ENCODE measurements at places on chromosomes 5 and 9. TPM values are rescaled to one million over a fixed set of nuclear protein-coding genes. Genes with fewer than 3 reads are reported as not detected.

The PCDHB10 gene
- 4.5 TPM for total RNA-seq

DNA sequence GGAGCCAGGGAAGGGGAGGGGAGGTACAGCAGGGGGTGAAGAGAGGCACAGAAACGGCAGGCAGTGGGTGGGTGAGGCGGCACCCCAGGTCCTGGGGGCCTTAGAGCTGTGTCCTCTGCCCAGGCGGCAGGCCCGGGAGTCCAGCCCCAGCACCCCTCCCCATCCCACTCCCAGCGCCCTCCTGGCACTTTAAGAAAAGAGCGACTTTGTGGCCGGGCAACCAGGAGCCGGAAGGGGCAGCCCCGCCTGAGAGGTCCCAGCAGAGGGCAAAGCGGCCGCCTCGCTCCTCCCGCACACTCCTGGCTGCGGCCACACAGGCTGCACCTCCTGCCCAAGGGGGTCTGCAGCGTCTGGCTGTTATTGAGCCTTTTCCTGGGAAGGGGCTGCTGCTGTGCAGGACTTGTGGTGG is 42.6 kb downstream of the NACC2 start:
- H3K4me1 ChIP-seq = peaks cover 100% of the 10 kb centered on the region
- H3K27me3 ChIP-seq = no peaks in the 10 kb centered on the region
- H3K27ac ChIP-seq = peak overlapping the region; percentile 85
- peak overlapping the region; percentile 56 for H3K4me3 ChIP-seq
- peaks cover 27% of the 10 kb centered on the region for H3K36me3 ChIP-seq

The ANKRD20A1 gene
- total RNA-seq = 0.83 TPM

DNA sequence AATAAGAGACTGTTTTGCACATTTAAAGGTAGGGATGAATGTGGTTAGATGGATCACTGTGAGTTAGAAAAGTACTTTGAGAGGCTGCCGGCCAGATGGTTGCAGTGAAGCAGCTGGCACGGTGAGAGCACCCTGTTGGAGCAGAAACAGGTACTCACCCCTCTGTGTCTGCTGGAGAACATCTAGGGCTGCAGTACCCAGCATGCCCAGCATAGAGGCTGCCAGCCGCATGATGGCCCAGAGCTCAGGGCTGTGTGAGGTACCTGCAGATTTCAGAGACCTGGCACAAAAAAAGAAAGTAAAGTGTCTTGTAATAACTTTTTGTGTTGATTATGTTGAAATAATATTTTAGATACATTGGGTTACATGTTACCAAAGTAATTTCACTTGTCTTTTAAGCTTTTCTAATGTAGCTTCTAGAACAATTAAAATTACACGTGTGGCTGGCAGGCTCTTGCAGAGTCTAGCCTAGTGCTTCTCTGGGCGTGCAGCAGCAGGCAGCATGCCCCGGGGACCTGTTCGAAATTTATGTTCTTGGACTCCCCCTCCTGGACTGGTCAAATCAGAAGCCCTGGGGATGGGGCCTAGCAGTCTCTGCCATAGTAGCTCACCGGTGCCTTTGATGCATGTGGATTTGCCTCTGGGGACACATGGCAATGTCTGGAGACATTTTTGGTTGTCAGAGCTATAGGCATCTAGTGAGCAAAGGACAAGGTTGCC is 11.1 kb downstream of the WDR5 start:
- peaks cover 96% of the 10 kb centered on the region for H3K36me3 ChIP-seq
- H3K4me3 ChIP-seq = no peak overlapping the region
- H3K27ac ChIP-seq = no peak overlapping the region
- H3K27me3 ChIP-seq = no peaks in the 10 kb centered on the region

The PCDHGC3 gene
- 81.1 TPM for total RNA-seq

- no peak overlapping the region for H3K27ac ChIP-seq
- no peak overlapping the region for H3K4me3 ChIP-seq
- H3K4me1 ChIP-seq = no peaks in the 10 kb centered on the region
- DNase-seq = no peak
- H3K36me3 ChIP-seq = no peaks in the 10 kb centered on the region
Measured at GRCh38 chr5:147712019-147712418, 70.5 kb downstream of the JAKMIP2 start.

GRCh38 chr5:88732862-88733261 is 150.1 kb downstream of the MEF2C start:
- peaks cover 5% of the 10 kb centered on the region for H3K36me3 ChIP-seq
- H3K27ac ChIP-seq = peak overlapping the region; percentile 20
- DNase-seq = no peak
- H3K27me3 ChIP-seq = no peaks in the 10 kb centered on the region
- H3K4me3 ChIP-seq = no peak overlapping the region

The PCA3 gene
- total RNA-seq = under 0.01 TPM

DNA sequence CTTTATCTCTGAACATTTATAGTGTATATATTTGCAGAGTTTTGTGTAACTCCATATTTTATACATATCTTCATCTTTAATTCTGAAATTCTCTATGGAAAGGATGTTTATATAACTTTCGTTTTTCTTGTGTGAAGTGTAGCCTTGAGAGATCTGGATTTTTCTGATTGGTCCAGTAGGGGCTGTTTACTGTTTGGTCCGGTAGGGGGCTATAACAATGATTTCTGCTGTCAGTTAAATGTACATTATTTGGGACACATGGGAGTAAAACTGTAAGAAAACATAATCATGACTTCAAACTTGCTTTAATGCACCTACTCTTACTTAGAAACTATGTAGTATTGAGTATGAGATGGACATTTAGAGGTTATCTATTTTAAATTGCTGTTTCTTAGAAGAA is 527.1 kb upstream of the ARRDC3 start:
- no peaks in the 10 kb centered on the region for H3K4me1 ChIP-seq
- H3K27me3 ChIP-seq = no peaks in the 10 kb centered on the region
- DNase-seq = no peak
- no peak overlapping the region for H3K4me3 ChIP-seq
- H3K36me3 ChIP-seq = no peaks in the 10 kb centered on the region

- H3K4me1 ChIP-seq = no peaks in the 10 kb centered on the region
- peaks cover 3% of the 10 kb centered on the region for H3K27me3 ChIP-seq
- no peak overlapping the region for H3K4me3 ChIP-seq
- H3K36me3 ChIP-seq = no peaks in the 10 kb centered on the region
- no peak overlapping the region for H3K27ac ChIP-seq
- DNase-seq = no peak
Measured at GRCh38 chr5:11030671-11031070, 269.6 kb upstream of the DAP start.

DNA sequence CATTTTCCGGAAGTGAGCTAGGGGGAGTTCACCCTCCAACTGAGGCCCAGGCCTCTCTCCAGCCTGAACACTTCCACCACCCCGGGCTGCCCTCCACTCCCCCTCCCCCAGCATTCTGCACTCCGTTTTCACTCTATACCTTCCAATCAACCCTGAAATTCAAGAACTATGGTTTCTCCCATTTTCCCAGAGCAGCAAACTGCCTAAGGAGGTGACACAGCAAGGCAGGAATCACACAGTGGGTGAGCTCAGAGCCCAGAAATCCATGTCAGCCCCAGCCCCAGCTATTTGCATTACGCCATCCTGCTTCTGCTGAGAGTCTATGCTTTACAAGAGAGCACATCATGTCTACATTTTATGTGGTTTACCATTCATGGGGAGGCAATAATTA is 11.9 kb downstream of the MSX2 start:
- no peak overlapping the region for H3K27ac ChIP-seq
- H3K4me1 ChIP-seq = peaks cover 17% of the 10 kb centered on the region
- H3K4me3 ChIP-seq = no peak overlapping the region

DNA sequence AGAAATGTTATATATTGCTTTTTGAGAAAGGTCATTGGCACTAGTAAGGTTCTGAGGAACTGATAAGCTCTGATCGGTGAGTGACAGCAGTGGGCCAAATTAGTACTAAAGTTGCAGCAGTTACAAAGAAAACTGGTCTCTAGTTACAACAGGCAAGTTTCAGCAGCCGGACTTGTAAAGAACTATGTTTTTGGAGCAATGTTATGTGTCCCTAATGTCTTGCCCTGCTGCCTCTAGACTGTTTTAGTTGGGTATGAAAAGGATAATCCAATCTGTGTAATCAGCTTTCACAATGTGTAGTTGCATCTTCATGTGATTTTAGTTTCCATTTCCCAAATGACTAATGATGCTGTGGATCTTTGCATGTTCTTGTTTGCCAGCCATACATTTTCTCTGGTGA is 113.5 kb downstream of the CAMK4 start:
- H3K27me3 ChIP-seq = no peaks in the 10 kb centered on the region
- DNase-seq = no peak
- no peak overlapping the region for H3K27ac ChIP-seq
- no peaks in the 10 kb centered on the region for H3K4me1 ChIP-seq
- no peaks in the 10 kb centered on the region for H3K36me3 ChIP-seq

DNA sequence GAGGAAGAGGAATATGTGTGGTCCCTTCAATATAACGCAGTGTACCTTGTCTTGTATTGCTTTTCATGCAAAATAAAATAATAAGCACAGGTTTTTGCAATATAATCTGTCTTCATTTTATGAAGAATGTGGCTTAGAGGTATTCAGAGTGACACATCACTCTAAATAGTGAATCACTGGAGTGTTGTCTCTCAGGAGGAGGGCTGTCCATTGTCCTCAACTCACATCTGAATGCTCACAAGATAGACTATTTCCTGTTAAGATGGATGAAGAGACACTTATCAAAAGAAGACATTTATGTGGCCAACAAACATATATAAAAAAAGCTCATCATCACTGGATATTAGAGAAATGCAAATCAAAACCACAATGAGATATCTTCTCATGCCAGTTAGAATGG is 1147.5 kb upstream of the C9orf72 start:
- no peak overlapping the region for H3K4me3 ChIP-seq
- H3K27me3 ChIP-seq = no peaks in the 10 kb centered on the region
- no peaks in the 10 kb centered on the region for H3K4me1 ChIP-seq

- DNase-seq = no peak
- H3K27me3 ChIP-seq = no peaks in the 10 kb centered on the region
- H3K36me3 ChIP-seq = no peaks in the 10 kb centered on the region
- H3K4me3 ChIP-seq = no peak overlapping the region
- H3K27ac ChIP-seq = peak overlapping the region; percentile 51
Measured at GRCh38 chr5:38666668-38667498, 110.4 kb upstream of the LIFR start.

The TMEM232 gene
- total RNA-seq = 2.3 TPM

DNA sequence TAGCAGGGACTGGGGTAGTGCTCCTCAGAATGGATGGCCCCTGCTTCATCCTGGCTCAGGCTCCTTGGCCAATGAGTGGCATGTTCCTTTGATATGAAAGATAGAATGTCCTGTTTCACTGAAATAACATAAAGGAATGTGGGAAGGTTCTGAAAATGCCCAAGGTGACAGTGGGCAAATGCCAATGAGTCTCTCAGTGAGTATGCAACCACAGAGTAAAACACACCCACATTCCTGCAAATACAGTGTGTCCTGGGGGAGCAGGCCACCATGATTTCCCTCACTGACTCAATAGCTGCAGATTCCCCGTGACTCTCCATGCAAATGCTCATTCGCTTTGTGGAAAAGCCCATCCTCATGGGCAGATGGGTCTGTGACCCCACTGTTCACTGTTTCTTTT is 36.4 kb downstream of the ZNF366 start:
- no peak overlapping the region for H3K4me3 ChIP-seq
- no peaks in the 10 kb centered on the region for H3K27me3 ChIP-seq
- no peak overlapping the region for H3K27ac ChIP-seq
- DNase-seq = no peak
- no peaks in the 10 kb centered on the region for H3K36me3 ChIP-seq
- peaks cover 4% of the 10 kb centered on the region for H3K4me1 ChIP-seq

- no peak overlapping the region for H3K4me3 ChIP-seq
- H3K36me3 ChIP-seq = no peaks in the 10 kb centered on the region
- DNase-seq = no peak
- no peaks in the 10 kb centered on the region for H3K27me3 ChIP-seq
- H3K27ac ChIP-seq = peak overlapping the region; percentile 15
Measured at GRCh38 chr9:129552064-129552463, 68.8 kb downstream of the C9orf50 start.

DNA sequence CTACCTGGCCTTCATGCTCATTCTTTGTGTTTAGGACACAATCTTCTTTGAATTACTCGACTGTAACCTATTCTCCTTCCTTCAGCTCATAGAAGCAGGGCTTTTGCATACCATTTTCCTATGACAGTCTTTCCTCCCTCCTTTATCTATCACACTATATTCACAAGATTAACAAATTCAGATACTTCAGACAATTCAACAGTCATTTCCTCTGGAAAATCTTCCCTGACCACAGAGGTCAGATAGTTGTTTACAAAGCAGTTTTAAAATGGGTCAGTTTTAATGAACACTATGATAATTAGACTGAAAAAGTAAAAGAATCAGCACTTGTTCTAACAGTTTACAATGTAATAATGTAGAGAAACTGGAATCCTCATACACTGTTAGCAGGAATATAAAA is 4.3 kb downstream of the CAAP1 start:
- H3K27me3 ChIP-seq = no peaks in the 10 kb centered on the region
- DNase-seq = no peak
- no peak overlapping the region for H3K4me3 ChIP-seq
- no peak overlapping the region for H3K27ac ChIP-seq
- H3K4me1 ChIP-seq = peaks cover 36% of the 10 kb centered on the region

The SLC46A2 gene
- 0.42 TPM for total RNA-seq

DNA sequence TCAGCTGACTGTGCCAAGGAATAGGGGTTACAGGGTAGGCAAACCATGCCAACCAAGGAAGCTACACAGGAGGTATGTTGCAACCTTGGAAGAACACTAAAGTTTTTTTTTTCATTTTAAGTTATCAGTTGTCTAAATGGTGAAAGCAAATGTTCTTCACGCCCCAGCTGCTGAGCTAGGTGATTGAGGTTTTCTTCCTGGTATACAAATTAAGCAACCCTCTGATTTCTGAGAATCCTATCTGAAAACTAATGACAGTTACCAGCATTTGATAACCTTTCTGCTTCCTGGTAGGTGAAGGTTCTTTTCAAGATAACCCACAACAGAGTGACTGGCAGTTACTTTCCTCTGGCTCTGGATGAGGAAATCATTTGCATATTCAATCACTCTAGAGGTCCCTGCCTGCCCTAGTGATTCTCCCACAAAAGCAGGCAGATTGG is 194.9 kb downstream of the ATP10B start:
- no peak for DNase-seq
- H3K27me3 ChIP-seq = no peaks in the 10 kb centered on the region
- no peaks in the 10 kb centered on the region for H3K4me1 ChIP-seq
- H3K4me3 ChIP-seq = no peak overlapping the region
- H3K36me3 ChIP-seq = no peaks in the 10 kb centered on the region

The TPPP gene
- 40.4 TPM for total RNA-seq

- DNase-seq = no peak
- no peaks in the 10 kb centered on the region for H3K4me1 ChIP-seq
- H3K27me3 ChIP-seq = no peaks in the 10 kb centered on the region
Measured at GRCh38 chr9:117359910-117360309, 54.9 kb downstream of the ASTN2 start.

DNA sequence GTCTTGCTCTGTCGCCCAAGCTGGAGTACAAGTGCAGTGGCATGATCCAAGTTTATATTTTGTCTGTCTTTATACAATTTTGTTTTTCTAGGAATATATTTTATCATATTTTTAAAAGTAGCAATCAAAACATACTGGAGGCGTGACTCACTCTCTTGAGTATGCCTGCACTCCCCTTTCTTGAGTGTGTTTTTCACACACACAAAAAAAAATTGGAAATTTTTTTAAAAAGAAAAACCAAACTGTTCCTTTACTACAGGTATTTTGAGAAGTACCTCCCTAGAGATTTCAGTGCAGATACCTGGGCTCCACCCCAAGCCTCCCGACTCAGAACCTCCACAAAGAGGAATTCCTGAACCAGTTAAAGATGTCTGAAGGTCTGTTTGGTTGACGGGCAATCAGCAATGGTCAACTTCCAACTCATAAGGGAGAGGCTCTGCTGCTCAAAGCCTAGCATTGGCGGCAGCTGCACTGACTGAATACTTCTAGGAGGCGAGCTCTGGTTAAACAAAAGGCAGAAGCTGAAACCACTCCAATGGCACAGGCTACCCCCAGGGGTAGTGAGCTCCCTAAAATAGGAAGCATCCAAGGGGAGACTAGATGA is 27.4 kb downstream of the PDE6A start:
- H3K27ac ChIP-seq = no peak overlapping the region
- H3K36me3 ChIP-seq = no peaks in the 10 kb centered on the region
- peaks cover 7% of the 10 kb centered on the region for H3K27me3 ChIP-seq
- no peak overlapping the region for H3K4me3 ChIP-seq
- DNase-seq = no peak
- no peaks in the 10 kb centered on the region for H3K4me1 ChIP-seq
